ENCODE measurements at places on chromosomes 16 and 17.

GRCh38 chr17:319266-319665 lies 33.3 kb downstream of the RPH3AL start:
- no peak for DNase-seq

DNA sequence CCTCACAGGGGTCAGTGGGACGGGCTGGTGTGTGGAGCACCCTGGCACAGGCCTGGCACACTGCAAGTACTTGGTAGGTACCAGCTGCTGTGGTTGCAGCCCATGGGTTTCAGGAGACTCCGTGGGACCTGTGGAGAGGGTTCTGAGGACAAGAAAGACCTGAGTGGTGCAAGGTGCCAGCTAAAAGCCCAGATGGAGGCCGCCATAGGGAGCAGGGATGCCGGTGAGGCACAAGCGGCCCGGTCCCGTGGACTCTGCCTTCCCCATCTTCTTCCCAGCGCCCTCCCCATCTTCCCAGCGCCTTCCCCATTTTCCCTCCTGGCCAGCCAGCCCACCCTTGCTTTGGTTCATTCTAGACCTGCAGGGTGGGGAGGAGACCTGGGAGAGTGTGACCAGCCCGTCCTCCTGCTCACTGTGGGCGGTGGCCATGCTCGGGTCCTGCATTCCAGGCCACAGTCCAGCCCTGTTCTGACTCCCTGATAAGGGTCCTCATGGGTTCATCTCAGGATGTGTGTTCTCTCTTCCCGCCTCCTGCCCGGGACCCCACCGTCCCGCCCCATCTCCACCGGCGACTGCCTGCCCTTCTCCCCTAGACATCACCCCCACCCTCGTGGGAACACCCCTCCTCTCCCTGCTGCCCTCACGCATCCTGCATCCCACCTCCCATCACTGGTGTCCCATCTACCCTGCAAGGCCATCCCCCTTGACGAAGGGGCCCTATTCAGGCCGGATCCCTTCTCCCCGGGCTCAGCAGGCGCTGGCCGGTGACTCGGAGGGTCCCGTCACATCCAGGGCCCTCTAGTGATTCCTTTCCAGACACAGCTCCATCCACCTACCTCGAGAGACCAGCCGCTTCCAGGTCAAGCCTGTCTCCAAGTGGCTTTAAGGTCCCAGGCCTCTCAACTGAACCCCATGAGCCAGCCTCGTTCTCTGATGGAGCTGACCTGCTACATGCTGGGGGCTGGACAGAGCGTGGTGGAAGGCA lies 3.4 kb downstream of the ZNF469 start:
- DNase-seq, result no peak

- no peak for DNase-seq
Observed at GRCh38 chr17:3659541-3660111, 8.8 kb downstream of the TAX1BP3 start.

DNA sequence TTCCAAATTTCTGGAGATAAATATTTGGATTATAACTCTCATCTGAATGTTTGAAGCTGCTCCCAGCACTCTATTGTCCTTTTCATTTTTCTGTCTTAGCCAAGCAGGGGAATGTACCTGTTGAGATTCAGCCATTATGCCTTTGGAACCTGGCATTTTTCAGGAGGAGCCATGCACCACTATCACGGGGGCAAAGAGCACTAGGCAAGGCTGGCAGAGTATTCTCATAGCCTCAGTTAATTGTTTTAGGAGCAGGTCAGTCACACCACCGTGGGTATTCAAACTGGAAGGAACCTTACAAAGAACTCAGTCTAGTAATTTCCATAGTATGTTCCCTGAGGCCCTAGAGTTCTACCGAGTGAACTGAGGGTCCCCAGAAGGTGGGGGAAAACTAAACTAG lies 348.9 kb downstream of the TMEM114 start:
- no peak for DNase-seq

DNA sequence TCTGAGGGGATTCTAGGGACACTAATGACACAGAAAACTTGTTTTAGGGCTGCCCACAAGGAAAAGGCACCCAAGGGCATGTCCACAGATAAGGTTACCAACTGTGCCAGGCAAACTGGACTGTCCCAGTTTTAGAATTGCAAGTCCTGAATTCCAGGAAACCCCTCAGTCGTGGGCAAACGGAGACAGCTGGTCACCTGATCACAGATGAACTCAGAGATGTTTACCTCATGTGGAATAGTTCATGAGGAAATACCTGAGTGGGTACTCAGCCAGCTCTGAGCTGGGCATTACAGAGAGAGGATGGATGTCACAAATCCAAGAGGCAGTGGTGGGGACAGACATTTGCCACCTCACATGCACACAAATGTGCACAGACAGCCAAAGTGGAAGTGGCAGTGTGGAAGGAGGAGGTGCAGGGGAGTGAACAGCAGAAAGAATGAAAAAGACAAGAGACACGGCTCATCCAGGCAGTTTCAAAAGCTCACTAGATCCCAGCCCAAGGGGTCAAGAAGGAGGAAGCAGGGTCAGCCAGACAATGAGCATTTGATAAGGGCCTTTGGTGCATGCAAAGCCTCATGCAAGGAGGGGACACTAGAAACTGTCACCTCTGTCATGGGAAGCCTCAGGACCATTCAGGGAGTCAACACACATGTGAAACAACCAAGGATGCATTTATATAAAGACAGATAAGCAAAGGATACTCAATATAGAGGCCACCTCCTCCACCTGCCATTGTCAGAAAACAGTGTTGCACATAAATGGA lies 24.8 kb downstream of the TTLL6 start:
- DNase-seq, result no peak

GRCh38 chr16:57609541-57610401 lies 18.7 kb upstream of the ADGRG1 start:
- DNase-seq, result peak; percentile 56

GRCh38 chr16:3062553-3062952 lies 2.9 kb upstream of the IL32 start:
- no peak for DNase-seq

- DNase-seq, result peak; percentile 51
Observed at GRCh38 chr17:64418506-64419339, 28.1 kb upstream of the PECAM1 start.

All from NCI-H2081 (cell line).